Thoracic aorta (tissue), 2 donors: ENCODE measurements at places on chromosomes 12 and 14. TPM values are rescaled to one million over a fixed set of nuclear protein-coding genes. Genes with fewer than 3 reads are reported as not detected.

Gene CD9
- total RNA-seq: 249 TPM

Gene TMEM233
- 2.7 TPM for total RNA-seq

GRCh38 chr14:30218907-30219306 is 291.3 kb upstream of the PRKD1 start:
- no peak overlapping the region for H3K27ac ChIP-seq
- no peaks in the 10 kb centered on the region for H3K27me3 ChIP-seq
- H3K4me1 ChIP-seq: peaks cover 29% of the 10 kb centered on the region
- no peaks in the 10 kb centered on the region for H3K36me3 ChIP-seq
- DNase-seq: no peak

DNA sequence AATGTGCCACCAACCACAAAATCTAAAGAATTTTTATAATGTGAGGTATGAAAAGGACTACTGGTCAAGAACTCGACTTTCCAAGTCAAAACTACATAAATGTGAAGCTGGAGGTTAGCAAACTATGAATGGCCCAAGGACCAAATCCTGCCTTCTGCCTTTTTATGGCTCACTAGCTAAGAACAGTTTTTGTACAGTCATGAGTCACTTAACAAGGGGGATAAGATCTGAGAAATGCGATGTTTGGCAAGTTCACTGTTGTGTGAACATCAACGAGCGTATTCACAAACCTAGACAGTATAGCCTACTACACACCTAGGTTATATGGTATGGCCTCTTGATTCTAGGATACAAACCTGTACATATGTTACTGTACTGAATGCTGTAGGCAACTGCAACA is 28.2 kb downstream of the FERMT2 start:
- H3K36me3 ChIP-seq: no peaks in the 10 kb centered on the region
- H3K27me3 ChIP-seq: no peaks in the 10 kb centered on the region
- no peak for DNase-seq
- H3K4me3 ChIP-seq: no peak overlapping the region

- H3K27me3 ChIP-seq: no peaks in the 10 kb centered on the region
- DNase-seq: no peak
- H3K4me3 ChIP-seq: no peak overlapping the region
- no peaks in the 10 kb centered on the region for H3K36me3 ChIP-seq
These were observed 57.0 kb upstream of the NID2 start for GRCh38 chr14:52125885-52126284.
